ENCODE measurements at places on chromosomes 11 and 22. TPM values are rescaled to one million over a fixed set of nuclear protein-coding genes. Genes with fewer than 3 reads are reported as not detected.

SAAL1 gene
- polyA plus RNA-seq: 42.9 TPM

SHISAL1 gene
- polyA plus RNA-seq: 2.3 TPM

OR2AG2 gene
- 0.07 TPM for polyA plus RNA-seq

DNA sequence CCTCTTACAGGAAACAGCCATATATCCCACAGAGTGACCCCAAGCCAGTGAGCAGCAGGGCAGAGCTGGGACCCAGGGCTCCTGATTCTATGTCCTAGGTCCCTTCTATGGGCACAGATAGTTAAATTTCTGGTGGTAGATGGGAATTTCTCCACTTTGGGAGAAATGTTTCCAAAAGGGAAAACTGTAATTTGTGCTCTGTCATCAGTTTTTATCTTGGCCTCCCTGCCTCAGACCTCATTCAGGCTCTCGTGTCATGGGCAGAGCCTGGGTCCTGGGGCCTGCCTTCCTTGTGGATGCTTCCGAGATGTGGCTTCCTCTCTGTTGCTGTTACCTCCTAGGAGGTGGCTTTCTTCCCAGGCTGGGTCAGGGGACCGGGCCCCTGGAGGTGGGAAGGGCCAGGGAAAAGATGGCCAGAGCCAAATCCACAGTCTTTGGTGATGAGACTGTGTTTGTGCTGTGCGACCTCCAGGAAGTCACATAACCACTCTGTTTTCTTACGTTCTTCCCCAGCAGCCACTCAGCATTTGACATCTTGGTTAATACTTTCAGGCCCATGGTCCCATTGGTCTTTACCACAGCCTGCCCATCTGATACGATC lies 8.6 kb downstream of the LRRC32 start:
- no peak for DNase-seq

- DNase-seq: no peak
Observed at GRCh38 chr11:65297026-65297672, 17.5 kb upstream of the CDC42EP2 start.

DNA sequence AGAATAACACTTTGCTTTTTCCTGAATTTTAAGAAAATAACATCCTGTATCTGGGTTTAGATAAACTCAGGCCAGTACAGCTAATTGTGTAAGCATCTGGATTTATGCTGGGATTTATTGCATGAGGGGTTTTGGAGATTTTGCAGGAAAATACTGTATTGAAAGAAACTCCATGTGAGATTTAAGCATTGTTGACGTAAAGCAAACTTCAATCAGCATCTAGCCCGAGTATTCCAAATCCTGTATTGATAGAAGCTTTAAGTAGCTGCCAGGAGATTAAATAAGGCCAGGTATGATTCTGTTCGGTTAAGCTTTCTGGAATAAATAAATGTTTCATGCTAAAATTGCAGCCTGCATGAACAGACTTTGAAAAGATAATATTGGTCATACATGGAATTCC lies 36.3 kb upstream of the LYVE1 start:
- DNase-seq: no peak

GRCh38 chr11:67438158-67438902 lies 848 bp upstream of the PTPRCAP start:
- no peak for DNase-seq

DNA sequence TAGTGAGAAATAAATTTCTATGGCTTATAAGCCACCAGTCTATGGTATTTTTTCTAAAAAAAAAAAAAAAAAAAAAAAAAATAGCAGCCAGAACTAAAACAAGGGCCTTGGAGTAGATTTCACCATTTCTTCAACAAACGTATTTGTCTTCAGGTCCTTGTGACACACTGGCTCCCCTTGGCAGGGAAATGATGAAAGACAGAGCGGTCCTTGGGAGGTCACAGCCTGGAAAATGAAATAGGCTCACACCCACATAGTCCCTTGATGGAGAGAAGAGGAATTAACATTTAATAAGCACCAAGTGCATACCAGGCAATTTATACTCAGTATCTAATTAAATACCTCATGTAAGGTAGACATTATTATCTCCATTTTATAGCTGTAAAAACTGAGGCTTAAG lies 25.7 kb upstream of the ACER3 start:
- DNase-seq: no peak

DNA sequence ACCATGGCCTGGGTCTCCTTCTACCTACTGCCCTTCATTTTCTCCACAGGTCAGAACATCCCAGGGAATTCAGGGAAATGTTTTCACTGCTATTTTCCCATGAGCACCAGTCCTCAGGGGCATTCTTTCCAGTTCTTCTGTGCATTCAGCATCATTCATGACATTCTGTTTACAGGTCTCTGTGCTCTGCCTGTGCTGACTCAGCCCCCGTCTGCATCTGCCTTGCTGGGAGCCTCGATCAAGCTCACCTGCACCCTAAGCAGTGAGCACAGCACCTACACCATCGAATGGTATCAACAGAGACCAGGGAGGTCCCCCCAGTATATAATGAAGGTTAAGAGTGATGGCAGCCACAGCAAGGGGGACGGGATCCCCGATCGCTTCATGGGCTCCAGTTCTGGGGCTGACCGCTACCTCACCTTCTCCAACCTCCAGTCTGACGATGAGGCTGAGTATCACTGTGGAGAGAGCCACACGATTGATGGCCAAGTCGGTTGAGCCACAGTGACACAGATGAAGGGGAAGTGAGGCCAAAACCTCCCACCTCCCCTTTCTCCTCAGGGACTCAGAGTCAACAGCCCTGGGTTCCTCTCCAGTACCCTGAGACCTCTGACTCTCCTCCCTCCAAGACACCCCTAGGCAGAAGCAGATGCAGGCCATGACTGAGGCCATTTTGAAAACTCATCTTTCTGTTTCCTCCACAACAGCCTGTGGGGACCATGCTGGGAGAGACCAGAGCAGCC lies 15.9 kb upstream of the IGLL5 start:
- no peak for DNase-seq

All from left kidney (tissue), 8 donors.